HTR-8/SVneo (cell line): ENCODE measurements at places on chromosomes 6 and 20.

DNA sequence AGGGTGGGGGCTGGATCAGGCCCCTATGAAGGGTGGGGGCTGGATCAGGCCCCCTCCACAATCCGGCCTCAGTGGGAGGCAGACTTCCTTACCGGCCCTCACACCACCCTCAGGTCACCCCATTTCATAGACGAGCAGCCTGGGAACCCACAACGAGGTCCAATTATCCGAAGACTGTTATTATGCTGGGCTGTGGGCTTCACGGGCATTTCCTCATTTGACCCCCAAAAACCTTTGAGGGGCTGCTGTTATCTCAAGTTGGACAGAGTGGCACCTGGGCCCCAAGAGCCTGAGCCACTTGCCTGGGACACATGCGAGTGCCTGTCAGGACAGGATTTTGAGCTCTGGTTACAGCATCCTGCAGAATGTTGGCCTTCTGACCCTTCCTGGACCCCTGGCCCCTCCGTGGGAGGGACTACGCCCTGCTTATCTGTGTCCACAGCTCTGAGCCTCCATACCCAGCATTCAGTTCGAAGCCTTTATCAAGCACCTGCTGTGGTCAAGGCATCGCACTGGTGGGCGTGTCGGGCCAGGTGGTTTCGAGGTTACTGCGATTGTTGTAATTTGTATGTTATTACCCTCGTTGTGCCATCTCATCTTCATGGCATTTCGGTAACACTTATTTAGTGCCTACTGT is 34.5 kb upstream of the PCMTD2 start:
- DNase-seq = no peak

GRCh38 chr20:36092398-36093024 is 62.0 kb upstream of the EPB41L1 start:
- no peak for DNase-seq

DNA sequence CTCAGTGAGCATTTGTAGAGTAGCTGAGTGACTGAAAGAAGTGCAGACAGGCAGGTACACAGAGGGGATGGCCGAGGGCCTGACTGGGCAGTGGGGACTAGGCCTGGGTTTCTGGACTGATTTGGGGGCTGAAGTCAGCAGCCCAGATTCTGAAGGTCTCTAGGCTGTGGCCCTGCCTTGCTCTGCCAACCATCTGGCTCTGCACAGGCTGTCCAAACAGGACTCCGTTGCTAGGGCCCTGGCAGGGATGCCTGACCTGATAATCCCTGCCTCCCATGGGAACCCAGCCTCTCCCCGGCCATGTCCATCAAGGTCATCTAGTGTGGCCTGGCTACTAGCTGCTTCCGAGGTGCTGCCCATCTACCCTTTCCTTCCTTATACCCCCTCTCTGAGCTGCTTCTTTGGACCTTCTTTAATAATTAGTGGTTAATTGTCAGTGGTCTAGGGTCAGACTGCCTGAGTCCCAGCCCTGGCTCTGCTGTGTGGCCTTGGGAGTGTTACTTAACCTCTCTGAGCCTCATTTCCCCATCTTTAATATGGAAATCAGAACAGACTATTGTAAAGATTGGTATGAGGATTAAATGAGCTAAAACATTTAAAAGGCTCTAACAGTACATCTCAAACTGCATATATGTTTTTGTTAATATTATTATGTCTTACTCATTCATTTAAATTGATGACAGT is 137.9 kb downstream of the VEGFA start:
- DNase-seq = no peak

GRCh38 chr6:5401845-5402738 is 140.8 kb downstream of the FARS2 start:
- no peak for DNase-seq

- DNase-seq = no peak
These were observed 7.3 kb upstream of the PCMTD2 start for GRCh38 chr20:64247970-64248841.

DNA sequence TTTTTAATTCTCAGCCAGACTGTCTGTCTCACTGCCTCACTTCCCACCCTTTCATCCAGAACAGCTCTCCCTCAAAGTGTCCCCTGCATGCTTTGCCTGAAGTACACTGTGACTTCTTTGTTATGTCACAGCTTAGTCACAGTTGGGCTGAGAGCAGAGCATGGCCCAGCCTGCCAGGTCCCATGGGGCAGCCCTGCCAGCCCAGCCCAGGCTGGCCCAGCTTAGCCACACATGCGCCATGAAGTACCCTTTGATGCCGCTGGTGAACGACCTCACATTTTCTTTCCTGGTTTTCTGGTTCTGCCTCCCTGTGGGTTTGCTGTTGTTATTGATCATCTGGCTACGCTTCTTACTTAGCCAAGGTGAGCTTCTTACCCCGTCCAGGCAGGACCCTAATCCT is at the start of gene ADIG:
ADIG (plus strand) TSS at position 185 of the 400 bp plus-strand sequence; CDS start at position 239, 54 bp downstream.
- no peak for DNase-seq
